Activated naive CD4-positive, alpha-beta T cell treated with Interleukin-2 at 50 U/mL for 16 hours (primary cell): ENCODE measurements at places on chromosomes 12 and 14.

DNA sequence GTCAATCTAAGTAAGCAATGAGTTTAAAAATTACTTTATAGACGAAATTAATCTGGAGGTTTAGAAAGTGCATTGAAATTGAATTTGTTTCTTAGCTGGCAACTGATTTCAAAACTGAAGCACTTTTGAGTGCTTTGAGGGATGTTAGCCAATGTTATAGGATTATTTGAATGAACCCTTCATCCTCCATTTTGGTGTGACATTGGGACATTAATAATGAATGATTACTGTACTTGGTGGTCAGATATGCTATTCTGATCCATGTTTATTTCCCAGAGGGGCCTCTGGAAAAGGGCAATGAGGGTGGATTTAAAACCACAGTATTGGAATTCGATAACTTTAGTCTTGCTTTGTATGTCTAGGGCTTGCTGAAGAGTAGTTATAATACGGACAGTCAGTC, 183.2 kb downstream of the AKAP6 start:
- no peak for DNase-seq

- no peak for DNase-seq
Observed at GRCh38 chr12:45363903-45364302, 148.0 kb downstream of the ANO6 start.

DNA sequence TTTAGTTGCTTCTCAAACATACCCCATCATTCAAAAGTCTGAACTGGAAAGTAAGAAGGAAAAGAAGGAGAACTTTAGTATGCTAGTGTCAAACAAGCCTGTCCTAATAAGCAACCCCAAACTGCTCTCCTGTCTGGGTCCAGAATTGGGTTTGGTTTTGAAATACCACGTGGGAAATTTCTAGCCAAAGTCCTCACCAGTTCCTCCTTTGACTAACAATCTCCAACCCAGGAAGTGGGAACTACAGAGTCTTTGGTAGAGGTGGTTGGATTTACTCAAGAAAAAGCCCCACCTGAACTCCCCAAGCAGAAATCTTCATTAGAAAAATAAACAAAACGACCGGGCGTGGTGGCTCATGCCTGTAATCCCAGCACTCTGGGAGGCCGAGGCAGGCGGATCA, 17.4 kb upstream of the EIF4B start:
- DNase-seq = no peak

DNA sequence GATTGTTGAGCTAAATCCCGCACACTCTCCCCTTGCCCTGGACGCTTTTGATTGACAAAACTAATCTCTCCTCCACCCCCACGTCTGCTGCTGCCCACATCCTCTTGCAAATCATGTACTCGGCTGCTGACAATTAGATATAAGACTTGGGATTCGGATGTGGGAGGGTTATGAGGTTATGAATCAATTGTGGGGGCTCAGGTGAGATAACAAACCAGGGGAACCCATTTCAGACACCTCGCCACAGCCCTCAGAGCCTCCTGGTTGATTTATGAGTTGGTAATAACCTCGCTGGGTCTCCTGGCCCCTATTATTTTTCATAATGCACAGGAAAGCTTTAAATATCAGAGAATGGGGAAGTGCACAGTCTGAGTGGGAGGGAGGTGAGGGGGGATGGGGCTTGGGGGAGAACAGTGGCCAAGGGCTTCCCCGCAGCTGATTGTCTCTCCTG, 449.9 kb downstream of the DPF3 start:
- peak; percentile 55 for DNase-seq

GRCh38 chr14:84090837-84091236, 1439.1 kb upstream of the FLRT2 start:
- no peak for DNase-seq

DNA sequence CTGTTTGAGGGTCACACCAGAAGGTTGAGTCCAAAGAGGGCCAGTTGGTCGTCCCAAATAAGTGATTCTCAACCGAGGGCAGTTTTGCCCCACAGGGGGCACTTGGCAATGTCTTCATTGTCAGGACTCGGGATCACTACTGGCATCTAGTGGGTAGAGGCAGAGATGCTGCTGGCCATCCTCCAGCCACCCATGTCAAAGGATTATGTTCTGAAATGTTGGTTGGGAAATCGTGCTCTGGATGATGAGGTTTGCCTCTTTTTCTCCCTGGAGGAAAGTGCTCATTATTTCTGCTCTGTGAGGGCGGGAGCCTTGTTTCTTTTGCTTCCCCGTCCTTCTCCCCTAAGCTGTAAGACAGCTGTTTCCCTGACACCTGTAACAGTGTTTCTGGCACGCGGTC, 3.6 kb downstream of the ZNF839 start:
- peak; percentile 25 for DNase-seq

GRCh38 chr14:94395888-94396574, 7.6 kb upstream of the SERPINA1 start:
- no peak for DNase-seq

GRCh38 chr14:30882431-30882830, 8.1 kb downstream of the COCH start:
- no peak for DNase-seq

- no peak for DNase-seq
Observed at GRCh38 chr14:106776395-106776983, 1250.1 kb downstream of the TMEM121 start.

- DNase-seq = no peak
Observed at GRCh38 chr12:123445388-123446332, 9.2 kb upstream of the RILPL2 start.

- DNase-seq = no peak
Observed at GRCh38 chr14:102424923-102425322, 62.2 kb downstream of the TECPR2 start.

DNA sequence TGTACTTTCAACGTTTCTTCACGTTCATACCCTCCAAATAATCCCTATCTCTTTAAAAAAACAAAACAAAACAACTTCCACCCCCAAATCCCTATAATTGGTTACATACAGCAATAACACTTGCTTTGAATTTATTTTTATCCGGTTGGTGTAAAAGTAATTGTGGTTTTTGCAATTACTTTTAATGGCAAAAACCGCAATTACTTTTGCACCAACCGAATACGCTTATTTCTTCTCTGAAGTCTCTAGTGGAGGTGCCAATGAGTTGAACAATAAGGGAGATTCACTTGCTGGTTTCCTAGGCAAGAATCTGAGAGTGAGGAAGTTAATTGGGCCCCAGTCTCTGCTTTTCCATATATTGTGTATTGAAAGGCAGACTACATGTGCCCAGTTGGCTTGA, 133.3 kb downstream of the DACT1 start:
- DNase-seq = no peak

GRCh38 chr12:117563007-117563406, 201.6 kb upstream of the NOS1 start:
- DNase-seq = no peak

GRCh38 chr12:110575326-110575725, 7.8 kb downstream of the PPTC7 start:
- DNase-seq = no peak

DNA sequence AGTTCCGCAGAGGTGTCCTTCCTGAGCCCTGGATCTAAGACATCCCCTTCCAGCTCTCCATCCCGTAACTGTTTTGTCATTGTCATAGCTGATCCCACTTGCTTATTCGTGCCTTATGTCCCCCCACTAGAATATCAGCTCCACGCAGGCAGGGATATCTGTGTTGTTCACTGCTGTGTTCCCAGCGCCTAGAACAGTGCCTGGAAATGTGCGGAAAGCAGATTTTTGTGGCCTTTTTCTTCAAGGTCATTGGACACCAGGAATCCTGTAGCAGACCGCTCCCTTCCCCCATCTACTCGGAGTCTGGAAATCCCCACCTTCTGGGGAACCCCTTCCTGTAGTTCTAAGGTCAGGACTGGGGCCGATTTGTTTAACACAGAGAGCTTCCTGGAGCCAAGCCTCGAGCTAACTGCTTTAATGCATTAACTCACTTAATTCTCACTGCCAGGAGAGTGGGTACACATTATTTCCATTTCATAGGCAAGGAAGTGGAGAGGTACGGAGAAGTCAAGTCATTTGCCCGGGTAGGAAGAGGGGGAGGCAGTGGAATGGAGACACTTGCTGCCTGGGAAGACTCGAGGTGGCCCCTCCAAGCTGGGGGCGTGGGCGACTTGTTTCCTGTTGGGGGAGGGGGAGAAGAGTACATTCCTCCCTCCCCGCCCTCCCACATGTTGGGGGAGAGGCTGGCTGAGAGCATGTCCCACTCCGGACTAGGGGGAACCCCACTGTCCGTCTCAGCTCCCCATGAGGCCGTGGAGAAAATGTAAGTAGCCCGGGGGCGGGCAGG, 1.2 kb upstream of the SH2B3 start:
- peak; percentile 81 for DNase-seq

DNA sequence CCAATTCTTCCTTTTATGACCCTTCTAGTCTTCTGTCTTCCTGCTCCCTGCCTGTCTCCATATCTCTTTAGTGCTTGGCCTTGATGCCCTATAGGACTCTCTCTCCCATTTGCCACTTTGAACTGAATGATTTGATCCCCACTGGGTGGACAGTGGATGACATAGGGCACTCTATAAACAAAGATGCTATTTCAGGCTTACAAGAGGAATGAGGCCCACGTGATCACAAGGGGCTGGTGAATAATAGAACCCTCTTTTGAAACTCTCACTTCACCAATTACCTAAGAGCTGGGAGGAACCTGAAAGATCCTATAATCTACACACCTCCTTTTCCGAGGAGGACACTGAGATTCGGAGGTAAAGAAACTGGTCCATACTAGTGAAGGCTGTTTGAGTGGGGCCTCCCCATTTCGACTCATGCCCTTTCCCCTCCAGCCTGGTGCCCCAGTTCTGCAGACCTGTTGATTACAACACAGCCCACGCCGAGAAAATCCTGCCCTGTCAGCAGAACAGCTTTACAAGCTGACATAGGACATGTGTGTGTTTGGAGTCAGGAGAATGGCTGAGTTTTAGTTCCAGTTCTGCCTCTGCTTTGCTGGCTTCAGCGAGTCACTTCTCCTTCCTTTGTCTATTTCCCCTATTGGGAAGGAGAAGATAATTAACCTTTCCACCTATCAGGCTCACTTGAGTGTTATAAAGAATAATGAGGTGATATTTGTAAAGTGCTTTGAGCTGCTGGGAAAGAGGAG, 400.3 kb downstream of the ZFP36L1 start:
- DNase-seq = peak; percentile 14

- DNase-seq = no peak
Observed at GRCh38 chr14:104993306-104993705, 7.7 kb downstream of the CLBA1 start.

- DNase-seq = no peak
Observed at GRCh38 chr12:12883369-12884001, 7.9 kb upstream of the GPRC5A start.

GRCh38 chr12:83128540-83128939, 441.8 kb downstream of the TMTC2 start:
- DNase-seq = no peak

- DNase-seq = no peak
Observed at GRCh38 chr14:67187826-67188225, 1.4 kb upstream of the GARIN2 start.

- no peak for DNase-seq
Observed at GRCh38 chr14:61493239-61493638, 171.9 kb downstream of the PRKCH start.

DNA sequence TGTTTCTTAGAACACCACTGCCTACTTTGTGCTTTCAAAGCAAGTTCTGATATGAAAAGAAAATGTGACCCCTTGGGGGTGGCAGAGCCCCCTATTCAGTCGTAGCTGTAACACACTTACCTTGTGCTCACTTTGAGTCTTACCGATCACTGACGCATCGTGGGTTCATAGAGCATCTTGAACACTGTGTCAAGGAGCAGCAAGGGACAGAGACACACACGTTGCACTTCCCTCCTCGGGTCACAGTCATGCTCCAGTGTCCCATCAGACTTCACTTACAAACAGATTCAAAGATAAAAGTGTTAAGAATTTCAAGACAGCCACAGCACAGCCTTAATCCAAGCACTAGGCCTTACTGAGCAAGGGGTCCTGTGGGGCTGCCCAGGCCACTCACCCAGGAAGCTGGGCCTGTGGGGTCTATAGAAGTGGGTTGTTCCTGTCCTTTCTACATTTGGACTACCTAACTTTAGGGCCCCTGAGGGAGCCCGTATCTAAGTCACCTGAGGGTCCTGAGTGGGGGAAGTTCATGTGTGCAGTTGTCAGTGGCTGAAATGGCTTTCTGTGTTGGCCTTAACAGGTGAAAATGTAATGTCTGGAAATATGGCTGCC, 75.4 kb upstream of the BDKRB2 start:
- DNase-seq = no peak

- DNase-seq = no peak
Observed at GRCh38 chr12:131315601-131316000, 361.9 kb downstream of the ADGRD1 start.
